Left ventricle myocardium superior (tissue), 1 donor: ENCODE measurements at places on chromosomes 1 and 21.

DNA sequence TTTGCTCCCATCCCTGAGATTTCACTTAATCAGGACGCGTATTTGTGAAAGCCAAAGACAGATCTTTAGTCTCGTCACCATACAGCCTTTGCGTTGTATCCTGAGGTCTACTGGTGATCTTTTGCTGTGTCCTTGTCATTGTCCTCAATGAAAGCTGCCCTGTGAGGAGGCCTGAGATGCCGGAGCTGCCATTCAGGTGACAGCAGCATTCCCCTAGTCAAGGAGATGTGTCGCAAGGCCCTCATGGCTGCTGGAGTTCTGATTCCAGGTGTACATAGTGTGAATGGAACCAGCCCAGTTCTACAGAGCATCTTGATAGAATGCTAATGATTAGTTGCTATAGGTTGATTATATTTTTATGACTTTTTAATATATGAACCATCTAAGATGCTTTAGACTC is 24.1 kb downstream of the TTF2 start:
- DNase-seq, result no peak

- DNase-seq, result no peak
Observed at GRCh38 chr1:81617308-81617967, 183.3 kb upstream of the ADGRL2 start.

- no peak for DNase-seq
Observed at GRCh38 chr1:186623551-186623950, 56.7 kb downstream of the PTGS2 start.

DNA sequence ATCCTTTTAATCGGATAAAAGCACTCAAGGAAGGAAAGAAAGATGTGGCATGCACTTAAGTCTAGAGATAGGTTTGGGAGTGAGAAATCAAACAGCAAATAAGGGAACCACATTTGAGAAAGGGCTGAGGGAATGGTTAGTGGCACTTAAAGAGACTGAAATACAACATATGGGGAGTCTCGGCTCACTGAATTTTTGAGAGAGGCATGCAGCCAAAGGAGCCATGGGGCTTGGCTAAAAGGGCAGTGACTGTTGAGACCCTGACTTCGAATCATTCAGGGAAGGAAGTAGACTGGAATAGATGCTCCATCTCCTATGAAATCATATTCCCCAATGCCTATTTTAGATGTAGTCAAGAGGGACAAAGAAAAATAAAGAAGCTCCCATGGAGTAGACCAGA is 58.3 kb upstream of the HAO2 start:
- no peak for DNase-seq

DNA sequence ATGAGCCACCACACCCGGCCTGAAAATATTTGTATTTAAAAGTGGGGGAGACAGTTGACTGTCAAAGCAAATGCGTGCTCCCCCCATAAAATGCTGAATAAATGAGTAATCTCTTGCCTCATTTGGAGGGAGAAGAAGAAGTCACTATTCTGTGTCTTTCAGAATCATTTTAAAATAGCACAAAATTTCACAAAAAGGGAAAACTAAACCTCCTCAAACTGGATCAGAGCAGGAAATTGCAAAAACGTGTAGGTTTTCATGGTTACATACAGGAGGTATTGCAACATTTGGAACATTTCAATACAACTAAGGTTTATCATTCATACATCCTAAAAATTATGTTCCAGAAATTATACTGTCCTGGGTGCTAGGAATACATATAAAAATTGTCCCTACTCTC is 13.6 kb downstream of the MTF1 start:
- no peak for DNase-seq

GRCh38 chr1:161707503-161707902 is 474 bp downstream of the FCRLA start:
- no peak for DNase-seq

DNA sequence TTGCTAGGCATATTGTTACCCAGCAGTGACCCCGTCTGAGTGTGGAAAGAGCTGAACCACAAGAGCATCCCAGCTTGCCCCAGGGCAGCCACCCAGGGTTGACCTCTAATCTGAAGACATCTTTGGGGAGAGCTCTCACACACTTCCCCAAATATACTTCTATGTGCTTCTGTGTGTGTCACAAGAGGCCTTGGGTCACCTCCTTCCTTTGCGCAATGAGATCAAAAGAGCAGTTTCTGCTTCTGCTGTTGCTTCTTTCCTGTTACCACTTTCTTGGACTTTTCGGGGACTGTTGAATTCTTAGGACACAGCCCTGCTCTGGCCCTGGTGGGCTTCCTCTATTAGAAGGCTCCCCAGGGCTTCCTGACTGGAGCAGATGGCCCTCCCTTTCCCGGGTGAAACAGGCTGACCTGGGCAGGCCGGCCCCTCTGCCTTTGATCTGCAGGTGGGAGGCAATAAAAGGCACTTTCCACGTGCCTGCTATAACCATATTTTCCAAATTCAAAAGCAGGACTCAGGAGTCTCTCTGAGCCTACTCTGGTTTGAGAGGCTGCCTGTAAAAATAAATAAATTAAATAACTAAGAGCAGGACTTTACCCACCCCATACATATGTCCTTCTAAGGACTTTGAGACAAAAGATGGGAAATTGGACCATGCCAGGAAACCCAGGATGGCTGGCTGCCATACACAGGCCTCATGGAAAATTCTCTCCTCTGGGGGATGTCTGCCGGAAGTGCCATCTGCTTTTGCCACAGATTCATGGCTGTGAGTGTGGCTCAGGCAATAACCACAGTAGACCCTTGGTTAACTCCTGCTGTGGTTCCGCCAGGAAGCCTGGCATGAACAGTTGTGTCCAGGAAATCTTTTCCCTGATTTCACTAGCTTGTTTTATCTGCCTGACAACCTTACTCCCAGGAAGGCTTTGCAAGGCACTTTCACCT is 28.3 kb upstream of the RCSD1 start:
- peak; percentile 45 for DNase-seq

- peak; percentile 21 for DNase-seq
Observed at GRCh38 chr21:43348170-43348766, 78.7 kb downstream of the SIK1 start.

GRCh38 chr21:44872323-44872648 is 1.2 kb downstream of the PTTG1IP start:
- no peak for DNase-seq

DNA sequence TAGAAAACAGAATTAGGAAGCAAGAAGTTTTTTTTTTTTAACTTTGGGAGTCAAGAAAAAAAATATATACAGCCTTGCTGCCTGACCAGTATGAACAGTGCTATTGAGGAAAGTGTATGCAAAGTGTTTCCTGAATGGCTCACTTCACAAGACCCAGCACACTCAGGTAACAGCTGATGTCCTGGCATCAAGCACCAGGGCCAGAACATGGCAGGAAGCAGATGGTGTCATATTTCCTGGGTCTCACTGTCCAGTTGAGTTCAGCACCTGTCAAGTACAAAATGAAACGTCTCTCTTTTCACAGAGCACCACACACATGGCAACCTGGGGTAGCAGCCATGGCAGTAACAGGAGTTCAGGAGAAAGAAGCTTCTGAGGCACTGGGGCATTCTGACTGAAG is 372.3 kb downstream of the TTLL7 start:
- DNase-seq, result no peak

- DNase-seq, result no peak
Observed at GRCh38 chr1:31642366-31642765, 2.3 kb downstream of the PEF1 start.

- DNase-seq, result no peak
Observed at GRCh38 chr1:200038325-200038980, 10.9 kb downstream of the NR5A2 start.
